Omental fat pad (tissue), 4 donors: ENCODE measurements at places on chromosomes 13 and 19.

- no peak for DNase-seq
Observed at GRCh38 chr13:21060338-21061028, 903 bp downstream of the LATS2 start.

DNA sequence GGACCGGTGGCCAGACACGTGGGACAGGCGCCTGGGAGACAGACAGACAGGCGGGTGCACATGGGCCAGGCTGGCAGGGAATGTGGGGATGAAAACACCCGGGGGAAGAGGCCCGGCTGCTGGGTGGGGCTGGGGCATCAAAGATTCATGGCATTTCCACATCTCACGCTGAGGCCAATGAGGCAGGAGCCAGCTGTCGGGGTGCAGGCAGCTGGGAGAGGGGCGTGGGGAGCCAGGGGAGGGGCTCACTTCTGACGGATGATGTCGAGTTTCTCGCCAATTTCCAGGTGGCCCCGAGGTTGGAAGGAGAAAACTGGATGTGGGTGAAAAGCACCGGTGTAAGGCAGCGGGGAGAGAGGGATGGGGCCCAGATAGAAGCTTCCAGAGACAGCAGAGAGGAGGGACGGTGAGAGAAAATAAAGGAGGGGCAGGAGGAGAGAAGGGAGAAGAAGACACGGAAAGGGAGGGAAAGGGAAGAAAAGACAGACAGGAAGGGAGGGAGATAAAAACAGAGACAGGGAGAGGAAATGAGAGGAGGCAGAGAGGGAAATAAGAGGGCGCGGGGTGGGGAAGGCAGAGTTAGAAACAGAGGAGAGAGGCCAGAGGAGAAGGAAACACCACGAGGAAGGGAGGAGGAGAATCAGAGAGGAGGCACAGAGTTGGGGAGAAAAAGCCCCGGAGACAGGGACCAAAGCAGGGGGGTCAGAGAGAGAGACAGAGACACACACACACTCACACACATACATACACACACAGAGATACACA, 8.0 kb upstream of the CCER2 start:
- no peak for DNase-seq

DNA sequence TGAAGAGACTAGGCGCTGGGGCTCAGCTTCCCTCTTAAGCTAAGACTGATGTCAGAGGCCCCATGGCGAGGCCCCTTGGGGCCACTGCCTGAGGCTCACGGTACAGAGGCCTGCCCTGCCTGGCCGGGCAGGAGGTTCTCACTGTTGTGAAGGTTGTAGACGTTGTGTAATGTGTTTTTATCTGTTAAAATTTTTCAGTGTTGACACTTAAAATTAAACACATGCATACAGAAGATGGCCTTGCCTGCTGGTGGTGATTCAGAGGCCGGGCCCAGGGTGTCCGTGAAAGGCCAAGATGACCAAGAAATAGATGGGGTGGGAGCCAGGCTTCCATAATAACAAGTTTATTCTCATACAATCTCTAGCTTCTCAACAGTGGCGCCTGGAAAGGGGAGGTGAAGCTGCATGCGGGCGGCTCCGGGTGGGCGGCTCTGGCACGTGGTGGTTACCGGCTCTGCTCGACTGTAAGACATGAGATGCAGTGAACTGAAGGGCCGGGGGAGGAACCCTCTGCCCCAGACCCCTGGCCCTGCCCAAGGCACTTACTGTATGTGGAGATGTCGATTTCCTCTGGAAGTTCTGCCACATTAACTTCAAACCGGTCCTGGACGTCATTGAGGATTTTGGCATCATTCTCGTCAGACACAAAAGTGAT, 10.5 kb downstream of the DDX39A start:
- DNase-seq: no peak

- no peak for DNase-seq
Observed at GRCh38 chr19:44677019-44677811, 5.9 kb downstream of the CEACAM19 start.

GRCh38 chr19:20186174-20186573, 19.2 kb downstream of the ZNF486 start:
- DNase-seq: no peak

- no peak for DNase-seq
Observed at GRCh38 chr19:18097217-18097992, at the start of gene MAST3. MAST3 (plus strand) TSS chr19:18097778; CDS start chr19:18097793, 15 bp downstream.
